ENCODE measurements at places on chromosomes 1 and 21.

DNA sequence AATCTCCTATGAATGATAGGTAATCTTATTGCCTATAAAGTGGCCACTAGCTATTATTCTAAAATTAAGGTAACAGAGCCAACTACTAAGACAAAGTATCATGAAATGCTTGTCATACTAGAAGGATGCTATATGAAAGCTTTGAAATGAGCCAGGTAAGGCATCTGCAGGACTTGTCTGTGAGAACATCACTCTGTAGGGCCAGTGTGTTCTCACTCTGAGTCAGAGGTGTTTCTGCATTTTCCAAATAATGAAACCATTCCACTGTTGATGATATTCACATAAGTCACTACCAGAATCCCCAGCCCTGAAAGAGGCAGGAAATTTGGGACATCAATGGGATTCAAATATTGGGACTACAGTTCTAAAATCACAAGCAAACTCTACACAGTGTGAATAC, 25.8 kb upstream of the GBP5 start:
- no peak for DNase-seq

- DNase-seq = no peak
These were observed 162.0 kb downstream of the NTPCR start for GRCh38 chr1:233112186-233113008.

GRCh38 chr1:213982672-213983492, 4.9 kb upstream of the PROX1 start:
- DNase-seq = no peak

- DNase-seq = no peak
These were observed 13.9 kb upstream of the ADAR start for GRCh38 chr1:154621875-154622274.

DNA sequence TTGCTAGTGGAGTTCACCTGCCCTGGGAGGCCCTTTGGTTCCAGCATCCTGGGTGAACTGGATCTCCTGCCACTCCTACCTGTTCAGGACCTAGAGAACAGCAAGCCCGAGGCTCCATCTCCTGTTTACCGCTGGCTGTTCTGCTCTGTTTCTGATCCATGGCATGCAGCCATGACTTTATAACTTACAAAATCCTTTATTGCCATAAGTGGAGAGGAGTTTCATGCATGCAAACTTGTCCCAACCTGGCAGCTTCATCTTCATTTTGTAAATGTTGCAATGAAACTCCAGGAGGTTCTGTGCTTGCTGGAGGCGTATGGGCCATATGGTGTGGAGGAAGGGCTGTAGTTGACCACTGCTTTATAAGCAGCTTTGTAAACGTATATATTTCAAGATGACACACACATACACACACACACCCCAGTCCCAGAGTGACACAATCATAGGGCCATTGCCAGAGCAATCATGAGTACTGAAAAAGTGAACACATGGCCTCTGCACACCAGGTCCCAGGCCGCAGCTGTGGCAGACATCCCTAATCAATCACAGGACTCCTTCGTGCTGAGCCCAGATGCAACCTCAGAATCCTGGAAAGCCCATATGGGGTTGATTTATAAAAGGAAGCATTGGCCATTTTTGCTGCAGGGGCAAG, 69.0 kb downstream of the UBIAD1 start:
- DNase-seq = no peak

DNA sequence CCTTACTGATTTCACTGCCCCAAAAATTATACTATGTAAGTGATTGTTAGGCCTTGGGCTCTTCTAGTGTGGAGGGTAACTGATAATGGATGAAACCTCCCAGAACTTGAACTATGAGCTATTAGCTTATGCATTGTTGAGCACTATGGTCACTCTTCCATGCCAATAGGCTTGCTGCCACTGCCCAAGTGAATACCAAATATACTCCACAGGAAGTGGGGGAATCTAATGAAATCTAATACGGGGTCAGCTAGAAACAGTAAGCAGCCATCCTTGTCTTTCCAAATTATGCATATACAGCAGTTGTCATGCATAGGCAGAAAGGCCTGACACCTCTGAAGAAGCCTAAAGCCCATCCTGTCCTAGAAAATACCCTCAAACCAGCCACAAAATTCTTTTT, 198.7 kb upstream of the PTBP2 start:
- DNase-seq = no peak

DNA sequence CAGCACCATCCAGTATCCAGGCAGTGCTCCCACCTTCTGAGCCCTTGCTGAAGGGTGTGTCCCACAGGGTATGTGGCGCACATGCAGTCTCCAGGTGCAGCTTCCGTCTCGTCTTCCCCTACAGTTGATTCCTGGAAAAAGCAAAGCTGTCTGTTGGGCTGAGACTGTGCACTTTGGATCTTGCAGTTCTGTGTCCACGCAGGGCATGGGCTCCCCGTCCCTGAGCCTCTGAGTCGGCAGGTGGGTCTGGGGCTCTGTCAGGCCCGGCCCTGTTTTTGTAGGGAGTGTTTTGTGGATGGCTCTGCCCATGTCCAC, 32.8 kb downstream of the SNAP47 start:
- DNase-seq = no peak

DNA sequence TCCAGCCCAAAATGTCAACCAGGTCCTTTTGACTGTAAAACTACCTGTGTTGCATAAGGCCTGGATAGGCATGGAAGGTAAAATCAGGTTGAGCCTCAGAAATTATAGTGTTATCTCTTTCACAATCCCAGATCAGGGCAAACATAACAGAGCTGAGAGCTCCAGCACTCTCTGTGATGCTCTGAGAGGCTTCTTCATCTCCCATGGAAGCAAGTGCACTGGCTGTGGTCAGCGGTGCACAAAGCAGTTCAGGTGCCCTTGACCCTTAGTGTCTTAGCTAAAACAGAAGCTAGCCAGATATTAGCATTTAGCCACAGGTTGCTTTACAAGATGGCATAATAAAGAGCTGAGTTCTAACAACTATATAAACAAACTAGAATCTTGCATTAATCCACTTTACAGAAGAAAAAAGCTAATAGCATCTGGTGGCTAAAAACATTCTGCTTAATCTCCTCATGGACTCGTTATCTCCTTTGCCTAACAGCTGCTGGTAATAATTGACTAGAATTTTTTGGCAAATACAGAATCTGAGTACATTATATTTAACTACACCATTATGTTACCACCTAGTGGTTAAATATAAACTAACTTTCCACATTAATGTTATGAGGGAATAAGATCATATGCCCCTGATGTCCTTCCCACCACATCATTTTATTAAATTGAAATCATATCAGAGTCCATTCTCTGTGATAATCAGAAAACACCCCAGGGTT, 25.6 kb upstream of the POGK start:
- DNase-seq = no peak

DNA sequence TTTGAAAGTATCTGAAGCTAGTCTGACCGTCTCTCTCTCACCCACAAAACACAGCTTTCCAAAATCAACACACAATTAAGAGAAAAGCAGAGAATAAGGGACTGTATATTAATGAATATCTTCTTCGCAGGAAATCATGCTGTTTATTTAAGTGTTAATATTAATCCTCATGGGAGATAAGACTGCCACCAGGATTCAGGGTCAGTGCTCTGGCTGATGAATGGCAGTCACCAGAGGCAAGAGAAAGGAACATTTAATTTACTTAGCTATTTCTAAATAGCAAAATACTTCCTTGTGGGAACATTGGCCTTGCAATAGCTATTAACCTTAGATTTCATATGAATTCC, 2.2 kb downstream of the SCYL3 start:
- no peak for DNase-seq

Measured in stimulated activated CD4-positive, alpha-beta T cell treated with anti-CD3 and anti-CD28 coated beads, Interleukin-4, amount 100 ng/mL, for 4 hours (primary cell).